ENCODE measurements at places on chromosomes 1 and 21.

- DNase-seq: no peak
These were observed 2.3 kb downstream of the PCNT start for GRCh38 chr21:46326110-46326703.

DNA sequence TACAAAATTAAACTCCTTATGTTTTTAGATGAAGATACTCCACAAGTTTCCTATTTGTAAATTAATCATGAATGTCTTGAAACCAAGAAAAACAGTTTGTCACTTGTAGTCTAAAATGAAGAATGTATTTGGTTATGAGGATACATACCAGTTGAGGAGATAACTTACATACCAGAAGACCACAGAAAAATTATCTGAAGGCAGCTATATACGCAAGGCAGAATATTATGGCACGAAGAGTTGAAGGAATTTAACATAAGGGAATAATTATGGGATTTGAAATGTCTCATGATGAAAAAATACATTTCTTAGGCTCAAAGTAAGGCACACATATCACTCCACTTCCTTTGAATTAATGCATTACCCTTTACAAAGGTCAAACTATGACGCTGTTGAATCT lies 73.3 kb downstream of the IFI44 start:
- DNase-seq: peak; percentile 75

- DNase-seq: peak; percentile 33
These were observed 206.2 kb upstream of the C1orf87 start for GRCh38 chr1:60279798-60280197.

- no peak for DNase-seq
These were observed at the start of gene FCGR3A for GRCh38 chr1:161549652-161550051. FCGR3A (minus strand) TSS chr1:161549818; CDS start chr1:161549736, 82 bp downstream.

- DNase-seq: peak; percentile 28
These were observed 5.3 kb upstream of the ALDH9A1 start for GRCh38 chr1:165703648-165704047.

Measured in EL (cell line).